ENCODE measurements at places on chromosomes 7 and 10.
A peak's percentile ranks its signal among the peaks of the same experiment; 100 is the strongest.

GRCh38 chr10:61316676-61317265 lies 136.4 kb downstream of the TMEM26 start:
- no peak for DNase-seq

- no peak for DNase-seq
These were observed 91.8 kb downstream of the LARP4B start for GRCh38 chr10:839550-840205.

- DNase-seq, result no peak
These were observed 38.5 kb upstream of the STEAP4 start for GRCh38 chr7:88344956-88345832.

DNA sequence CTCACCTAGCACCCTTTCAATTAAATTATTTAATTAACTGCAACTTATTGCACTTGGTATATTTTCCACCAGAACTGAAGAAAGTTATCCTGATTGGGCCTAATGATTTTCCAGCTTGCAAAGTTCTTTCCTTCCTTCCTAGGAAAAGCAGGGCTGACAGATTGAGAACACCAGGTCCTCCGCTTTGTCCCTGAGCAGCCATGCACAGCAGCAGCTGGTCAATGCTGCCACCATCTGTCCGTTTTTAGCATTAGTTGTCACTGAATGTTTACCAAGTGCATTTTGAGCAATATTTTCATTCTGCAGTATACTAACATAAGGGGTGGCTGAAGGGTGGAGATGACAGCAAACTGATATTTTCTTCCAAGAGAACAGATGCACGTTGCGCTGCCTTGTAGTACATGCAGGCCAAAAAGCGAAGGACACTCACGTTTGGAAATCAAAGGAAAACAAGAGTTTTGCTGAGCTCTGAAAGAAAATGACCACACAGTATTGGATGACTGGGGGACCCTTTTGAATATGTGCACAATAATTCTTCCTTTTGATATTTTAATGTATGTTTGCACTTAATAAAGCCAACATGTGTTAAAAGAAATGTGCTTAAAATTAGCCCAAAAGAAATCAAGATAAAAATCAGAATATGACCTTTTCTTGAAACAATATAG lies 248.8 kb upstream of the PTN start:
- no peak for DNase-seq

DNA sequence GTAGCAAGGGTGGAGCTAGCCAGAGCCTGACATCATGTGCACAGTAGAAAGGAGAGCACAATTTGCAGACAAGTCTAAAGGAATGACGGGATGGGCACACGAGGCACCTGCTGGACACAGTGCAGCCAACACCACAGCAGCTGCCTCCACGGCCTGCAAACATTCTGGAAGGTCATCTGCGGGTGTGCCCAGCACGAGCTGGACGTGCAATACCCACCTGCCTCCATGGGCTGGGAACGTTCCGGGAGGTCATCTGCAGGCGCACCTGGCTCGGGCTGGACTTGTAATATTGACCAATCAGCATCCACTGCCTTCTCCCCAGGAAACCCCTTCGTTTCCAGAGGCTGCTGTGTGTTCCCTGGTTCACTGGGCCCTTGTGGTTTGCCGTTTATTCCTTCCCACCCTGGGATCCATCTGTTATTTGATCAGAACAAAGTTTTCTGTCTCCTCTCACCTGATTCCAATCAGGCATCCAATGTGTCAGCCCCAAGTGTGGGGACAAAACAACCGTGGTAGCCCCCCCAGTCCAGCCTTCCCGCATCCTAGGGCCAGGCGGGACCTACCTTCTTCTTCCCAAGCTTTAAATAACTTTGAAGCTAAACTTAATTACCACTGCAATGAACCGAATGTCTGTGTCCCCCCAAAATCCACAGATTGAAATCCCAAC lies 243.4 kb upstream of the PPP2R2D start:
- no peak for DNase-seq

DNA sequence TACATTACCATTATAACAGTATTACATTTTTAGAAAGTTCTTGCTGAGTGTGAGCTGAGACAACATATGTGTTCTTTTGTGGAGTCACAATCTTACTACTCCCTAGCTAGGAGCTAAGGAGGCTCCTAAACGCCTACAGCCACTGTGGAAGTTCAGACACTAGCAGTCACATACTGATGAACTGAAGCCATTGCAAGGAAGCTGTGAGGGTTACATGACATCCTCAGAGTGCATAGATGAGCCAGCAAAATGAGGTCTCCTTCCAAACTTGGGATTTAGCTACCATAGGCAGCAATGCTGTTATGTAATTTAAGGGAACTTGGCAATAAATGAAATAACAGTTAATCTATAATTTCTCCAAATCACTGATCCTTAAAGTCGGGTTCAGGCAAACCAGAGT lies 10.8 kb upstream of the ST7 start:
- no peak for DNase-seq

DNA sequence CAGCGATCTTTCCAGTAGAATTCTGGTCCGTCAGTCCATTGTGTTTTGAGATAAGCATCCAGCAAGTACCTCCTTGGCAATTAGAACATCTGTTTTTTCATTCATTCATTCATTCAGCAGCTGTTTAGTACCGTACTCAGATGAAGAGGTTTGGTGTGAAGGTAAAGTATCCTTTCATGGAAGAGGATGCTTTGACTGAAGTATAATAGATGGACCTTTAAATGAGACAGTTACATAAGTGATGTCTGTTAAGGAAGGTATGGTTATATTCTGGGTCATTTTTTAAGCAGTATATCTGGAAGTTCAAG lies 1.2 kb downstream of the MAPK8 start:
- DNase-seq, result no peak

DNA sequence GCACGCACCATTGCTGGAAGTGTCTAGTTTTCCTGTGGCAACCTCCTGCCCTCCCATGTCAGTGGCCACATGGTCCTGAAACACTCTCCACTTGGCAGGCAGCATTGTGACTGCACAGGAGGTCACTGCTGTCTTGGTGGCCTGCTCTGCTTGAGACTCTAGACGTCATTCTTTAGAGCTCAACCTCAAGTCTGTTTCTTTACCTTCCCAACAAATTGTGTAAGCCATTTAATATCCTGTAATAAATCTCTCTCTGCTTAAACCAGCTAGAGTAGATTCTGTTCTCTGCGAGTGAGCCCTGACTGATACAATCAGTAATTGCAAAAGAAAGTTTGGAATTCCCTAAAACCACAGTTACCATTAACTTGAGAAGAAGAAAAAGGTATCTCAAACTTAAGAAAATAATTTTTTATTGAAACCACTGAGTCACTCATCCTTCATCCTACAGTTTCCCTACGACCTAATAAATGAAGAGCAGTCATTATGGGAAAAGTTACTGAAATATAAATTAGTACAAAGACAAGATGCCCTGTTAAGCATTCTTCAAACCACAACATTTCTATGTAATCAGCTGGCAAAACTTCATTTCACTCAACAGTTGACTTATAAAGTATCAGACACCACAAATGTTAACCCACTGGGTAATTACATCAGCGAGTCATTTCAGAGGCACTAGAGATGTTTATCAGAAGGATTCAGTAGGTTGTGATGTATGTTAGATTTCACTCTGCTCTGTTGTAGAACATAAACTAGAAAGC lies 18.0 kb downstream of the SLC25A13 start:
- DNase-seq, result no peak

DNA sequence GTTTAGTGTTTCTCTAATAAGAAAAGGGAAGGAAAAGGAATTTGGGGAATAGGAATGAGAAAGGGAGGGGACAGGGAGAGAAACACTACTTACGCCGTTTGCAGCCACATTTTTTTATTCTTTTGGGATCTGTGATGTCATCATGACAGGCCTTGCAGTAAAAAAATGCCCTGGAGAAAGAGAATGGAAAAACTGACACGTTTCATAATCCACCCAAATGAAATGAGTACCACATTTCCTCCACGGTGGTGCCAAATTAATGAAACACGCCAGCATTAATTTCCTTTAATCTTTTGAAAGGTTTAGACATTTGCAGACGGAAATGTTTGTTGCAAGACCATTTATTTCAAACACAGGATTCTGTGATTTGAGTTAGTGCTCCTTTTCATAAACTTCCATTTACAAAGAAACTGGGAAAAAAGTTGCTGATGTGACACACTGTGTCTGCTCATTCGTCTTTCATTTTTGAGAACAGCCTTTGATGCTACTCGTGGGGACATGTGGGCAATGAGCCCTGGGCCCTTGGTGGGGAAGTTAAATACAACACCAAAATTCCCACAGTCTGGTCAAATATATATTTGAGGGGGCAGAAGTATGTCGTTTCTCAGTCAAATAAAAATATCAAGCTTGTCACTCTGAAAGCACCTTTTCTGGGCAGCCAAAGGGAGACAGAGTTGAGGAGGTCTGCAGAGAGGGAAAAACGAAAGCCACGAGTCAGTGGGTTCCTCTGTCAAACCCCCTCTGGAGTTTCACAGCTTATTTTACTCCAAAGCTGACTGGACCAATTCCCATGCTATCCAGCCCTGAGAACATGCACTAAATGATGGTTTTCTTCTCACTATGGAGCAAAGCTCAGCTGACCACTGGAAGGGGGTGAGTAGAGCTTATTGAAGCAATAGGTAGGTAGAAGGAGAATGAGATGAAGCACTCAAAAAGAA lies 625.5 kb downstream of the KCNMA1 start:
- DNase-seq, result no peak

- no peak for DNase-seq
These were observed 12.5 kb downstream of the PROSER2 start for GRCh38 chr10:11835704-11836103.

DNA sequence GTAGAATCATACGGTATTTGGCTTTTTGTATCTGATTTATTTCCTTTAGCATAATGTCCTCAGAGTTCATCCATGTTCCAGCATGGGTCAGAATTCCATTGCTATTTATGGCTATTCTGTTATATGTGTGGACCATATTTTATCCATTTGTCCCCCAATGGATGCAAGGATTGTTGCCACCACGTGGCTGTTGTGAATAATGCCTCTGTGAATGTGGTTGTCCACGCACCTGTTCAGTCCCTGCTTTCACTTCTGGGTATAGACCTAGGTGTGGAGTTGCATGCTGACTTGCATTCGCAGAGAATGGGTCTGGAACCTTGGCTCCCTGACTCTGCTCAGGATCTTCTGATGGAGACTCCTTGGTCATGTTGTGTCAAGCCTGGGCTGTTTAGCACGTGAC lies 199.9 kb downstream of the CAMK1D start:
- DNase-seq, result no peak

- no peak for DNase-seq
These were observed 85.9 kb downstream of the USP6NL start for GRCh38 chr10:11525503-11525902.

DNA sequence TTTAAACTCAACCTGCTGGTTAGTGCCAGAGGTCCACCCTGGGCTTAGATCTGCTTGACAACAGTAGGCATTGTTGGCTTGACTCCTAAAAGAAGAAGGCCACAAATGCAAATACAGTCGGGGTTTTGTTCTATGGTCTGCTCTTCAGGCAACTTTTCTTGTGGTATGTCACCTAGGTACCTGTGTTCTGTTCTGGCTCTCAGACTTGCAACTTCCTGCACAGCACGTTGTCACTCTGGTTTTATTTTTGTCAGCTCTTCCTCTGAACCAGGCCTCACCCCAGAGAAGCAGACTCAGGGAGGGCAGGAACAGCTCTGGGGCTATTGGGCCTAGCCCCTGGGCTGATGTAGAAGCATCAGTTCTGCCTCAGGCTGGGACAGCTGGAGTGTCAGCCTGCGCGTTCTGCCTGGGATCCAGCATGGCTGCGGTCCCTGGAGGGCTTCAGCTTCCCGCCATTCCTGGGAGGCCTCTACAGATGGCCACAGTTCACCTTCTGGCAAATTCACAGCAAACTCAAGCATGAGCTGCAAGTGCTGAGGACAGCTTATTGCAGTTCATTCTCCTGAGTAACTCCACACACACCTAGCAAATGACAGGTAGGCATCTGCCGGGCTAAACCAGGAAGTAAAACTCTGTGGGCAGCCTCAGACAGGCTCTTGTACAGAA lies 11.0 kb upstream of the PDCD4 start:
- peak; percentile 81 for DNase-seq

GRCh38 chr10:51900180-51900579 lies 200.8 kb upstream of the CSTF2T start:
- DNase-seq, result no peak

DNA sequence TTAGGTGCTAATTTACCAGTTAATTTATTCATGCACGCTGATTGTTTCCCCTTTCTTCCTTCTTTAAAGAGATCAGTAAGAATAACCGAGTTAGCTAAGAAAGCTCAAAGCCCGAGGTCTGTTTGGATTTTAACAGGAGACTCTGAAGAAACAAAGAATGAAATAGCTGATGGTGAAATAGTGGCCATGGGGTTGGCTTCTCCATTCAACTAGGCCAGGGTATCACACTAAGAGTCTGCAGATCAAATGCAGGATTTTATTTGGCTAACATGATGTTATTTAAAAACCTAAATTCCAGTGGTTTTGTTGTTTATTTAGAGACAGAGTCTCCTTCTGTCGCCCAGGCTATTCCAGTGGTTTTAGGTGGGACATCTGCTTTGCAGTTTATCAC lies 65.2 kb upstream of the SYPL1 start:
- DNase-seq, result no peak

DNA sequence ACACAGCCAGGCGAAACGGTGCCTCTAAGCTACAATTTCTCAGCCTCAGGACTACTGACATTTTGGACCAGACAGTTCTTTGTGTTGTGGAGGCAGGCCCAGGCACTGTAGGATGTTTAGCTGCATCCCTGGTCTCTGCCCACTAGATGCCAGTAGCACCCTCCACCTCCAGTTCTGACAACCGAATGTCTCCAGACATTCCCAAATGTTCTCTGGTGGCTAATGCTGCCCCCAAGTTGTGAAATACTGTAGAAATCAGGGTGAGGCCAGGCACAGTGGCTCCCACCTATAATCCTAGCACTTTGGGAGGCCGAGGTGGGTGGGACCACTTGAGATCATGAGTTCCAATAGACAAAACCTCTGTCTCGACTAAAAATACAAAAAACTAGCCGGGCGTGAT lies 18.2 kb downstream of the HNRNPF start:
- DNase-seq, result no peak

- DNase-seq, result no peak
These were observed 48.7 kb downstream of the CREB3L2 start for GRCh38 chr7:137953043-137953664.

DNA sequence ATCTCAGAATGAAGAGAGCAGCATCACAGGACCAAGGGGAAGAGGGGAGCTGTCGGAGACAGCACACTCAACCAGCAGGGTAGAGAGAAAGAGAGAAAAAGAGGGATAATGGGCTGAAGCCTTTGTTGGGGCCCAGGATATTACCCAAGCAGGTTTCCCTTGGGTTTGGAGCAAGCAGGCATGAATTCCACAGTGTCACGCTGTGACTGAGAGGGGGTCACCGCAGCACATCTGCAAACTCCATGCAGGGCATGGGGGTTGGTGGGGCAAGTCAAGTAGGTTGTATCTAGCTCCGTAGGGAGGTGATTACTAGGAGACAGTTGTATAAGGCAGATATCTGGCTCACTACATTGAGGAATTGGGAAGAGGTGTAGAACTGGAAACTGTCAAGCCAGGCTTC lies 42.2 kb upstream of the SEMA3E start:
- DNase-seq, result no peak

DNA sequence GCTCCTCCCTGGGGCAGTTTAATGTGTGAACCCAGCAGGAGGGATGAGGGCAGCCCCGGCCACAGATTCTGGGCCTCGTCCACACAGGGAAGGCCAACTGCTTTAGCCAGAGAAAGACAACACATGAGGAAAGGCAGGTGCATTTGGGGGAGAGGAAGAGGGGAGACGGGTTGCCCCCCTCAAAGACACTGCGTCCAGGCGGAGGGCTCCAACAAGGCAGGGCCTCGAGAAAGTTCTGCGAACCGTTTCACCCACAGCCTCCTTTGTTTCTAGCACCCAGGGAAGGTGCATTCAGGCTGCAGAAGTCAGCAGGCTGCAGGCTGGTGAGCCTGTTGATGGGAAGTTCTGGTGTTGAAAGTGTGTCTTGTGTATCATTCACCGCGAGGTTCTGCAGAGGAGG lies 10.1 kb downstream of the FOXL3 start:
- no peak for DNase-seq
